Cerebellar nuclear complex (tissue), 1 donor: ENCODE measurements at places on chromosomes 2 and 18.

DNA sequence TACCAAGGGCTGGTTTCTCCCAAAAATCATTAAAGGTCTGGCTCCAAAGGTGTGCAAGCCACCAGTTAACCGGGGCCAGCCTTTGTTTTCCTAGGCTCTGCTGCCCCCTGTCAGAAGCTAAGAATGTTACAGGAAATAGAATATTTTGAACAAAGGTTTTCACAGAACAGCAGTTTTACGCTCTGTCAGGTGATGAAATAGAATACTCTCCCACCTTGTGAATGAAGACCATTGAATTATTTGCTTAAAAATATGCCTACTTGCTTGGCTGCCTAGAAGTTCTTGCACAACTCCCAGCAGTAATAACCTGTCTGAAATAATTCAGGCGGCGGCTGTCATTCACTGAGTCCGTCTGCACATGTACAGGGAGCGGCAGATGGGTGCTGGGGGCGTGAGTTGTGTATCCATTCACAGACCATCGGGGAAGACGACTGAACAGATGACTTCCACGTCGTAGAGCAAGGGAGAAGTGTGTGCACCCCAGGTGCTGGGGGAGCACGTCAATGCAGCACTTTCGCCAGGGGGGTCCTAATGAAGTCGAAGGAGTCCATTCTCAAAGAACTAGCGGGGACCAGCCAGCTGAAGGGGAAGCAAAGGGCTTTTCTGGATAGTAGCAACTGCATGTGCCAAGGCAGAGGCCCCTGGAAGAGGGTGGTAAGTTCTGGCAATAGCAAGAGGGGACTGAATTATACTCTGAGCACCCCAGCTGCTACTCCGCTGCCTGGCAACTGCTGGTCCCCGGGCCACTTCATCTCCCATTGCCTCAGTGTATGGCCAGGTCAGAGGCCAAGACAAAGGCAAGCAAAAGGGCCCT is 56.1 kb downstream of the SF3B1 start:
- DNase-seq, result peak; percentile 65

- DNase-seq, result no peak
Measured at GRCh38 chr2:27967076-27967475, 76.5 kb downstream of the BABAM2 start.

DNA sequence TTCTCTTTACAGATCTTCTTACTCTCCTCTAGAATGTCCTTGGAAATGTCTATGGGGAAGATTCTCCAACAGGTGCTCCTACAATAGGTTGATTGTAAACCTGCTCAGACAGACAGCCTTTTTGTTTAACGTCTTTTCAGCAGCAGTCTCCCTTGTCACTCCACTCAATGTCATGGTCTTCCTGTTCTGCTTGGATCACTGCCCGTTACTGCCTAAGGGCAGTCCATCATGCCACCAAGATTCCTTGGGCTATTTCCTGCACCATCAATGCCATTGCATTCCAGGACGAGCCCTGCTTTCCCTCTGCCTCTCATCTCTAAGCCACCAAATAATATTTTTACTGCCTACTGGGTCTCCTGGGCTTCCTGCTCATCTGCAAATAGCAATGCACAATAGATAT is 97.4 kb upstream of the GALNT5 start:
- no peak for DNase-seq

DNA sequence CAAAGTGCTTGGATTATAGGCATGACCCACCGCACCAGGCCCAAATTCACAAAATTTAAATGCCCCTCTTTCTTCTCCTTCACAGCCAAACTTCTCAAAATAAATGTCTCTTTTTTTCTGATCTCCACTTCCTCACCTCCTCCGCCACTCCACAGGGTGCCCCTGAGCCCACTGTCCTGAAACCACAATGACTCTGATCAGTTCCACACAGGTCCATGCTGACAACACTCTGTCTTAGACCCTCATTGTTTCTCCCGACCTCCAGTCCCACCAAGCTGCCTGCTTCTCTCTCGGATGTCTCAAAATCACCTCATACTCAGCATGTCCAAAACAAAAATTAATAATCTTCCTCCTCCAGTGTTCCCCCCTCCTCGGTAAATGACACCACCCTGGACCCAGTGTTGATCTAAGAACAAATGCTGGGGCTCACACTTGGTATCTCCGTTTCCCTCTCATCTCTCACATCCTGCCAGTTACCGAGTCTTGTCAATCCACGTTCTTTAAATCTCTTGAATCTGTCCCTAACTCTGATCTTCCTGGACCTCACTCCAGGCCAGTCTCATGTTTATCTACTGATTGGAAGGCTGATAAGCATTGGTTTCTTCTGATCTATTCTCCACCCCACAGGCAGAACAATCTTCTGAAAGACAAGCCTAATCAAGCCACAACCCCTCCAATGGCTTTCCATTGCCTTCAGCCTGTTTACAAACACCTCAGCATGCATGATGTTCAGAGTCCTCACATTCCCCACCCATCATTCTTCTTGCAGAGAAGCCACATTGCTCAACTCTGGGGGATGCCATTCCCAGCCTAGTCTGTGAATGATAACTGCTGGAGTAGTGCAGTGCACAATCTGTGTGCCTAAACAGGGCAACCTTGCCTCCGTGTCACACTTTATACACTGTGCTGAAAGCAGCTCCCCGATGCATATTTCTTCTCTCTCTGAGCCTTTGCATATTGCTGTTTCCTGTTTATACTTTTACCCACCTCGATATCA is 12.4 kb upstream of the ANKRD44 start:
- DNase-seq, result no peak

GRCh38 chr2:71720596-71721361 is 267.4 kb downstream of the DYSF start:
- DNase-seq, result no peak

DNA sequence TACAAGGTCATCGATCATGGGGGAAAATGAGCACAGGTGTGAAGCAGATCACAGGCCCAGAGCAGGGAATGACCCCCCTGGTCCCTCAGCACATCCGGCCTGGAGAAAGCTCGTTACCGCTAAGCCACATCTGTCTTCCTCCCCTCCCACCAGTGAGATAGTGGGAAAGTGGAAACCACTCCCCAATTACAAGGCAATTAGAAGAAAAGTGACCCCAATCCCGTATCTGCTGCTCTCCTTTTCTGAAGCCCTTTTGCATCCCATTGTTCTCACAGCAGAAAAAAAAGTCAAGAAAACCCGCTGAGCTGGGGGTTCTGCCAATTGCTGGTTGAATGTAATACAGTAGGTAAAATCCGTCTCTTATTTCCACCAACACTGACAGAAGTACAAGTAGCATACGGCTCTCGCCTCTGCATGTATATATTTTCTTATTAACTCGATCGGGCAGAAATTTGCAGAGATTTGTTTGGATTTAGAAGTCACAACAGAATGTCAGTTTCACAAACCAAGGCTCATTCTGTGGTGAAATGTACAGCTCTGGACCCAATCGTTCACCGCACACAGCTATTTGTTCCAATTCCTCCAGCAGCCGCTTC is 287.0 kb downstream of the TCF4 start:
- no peak for DNase-seq

GRCh38 chr18:48068916-48069445 is 138.5 kb upstream of the SMAD2 start:
- DNase-seq, result no peak

GRCh38 chr2:187453078-187453641 is 5.1 kb upstream of the CALCRL start:
- DNase-seq, result no peak

GRCh38 chr2:216257089-216257488 is 115.2 kb downstream of the MARCHF4 start:
- no peak for DNase-seq

- DNase-seq, result no peak
Measured at GRCh38 chr2:180621941-180622918, 358.2 kb upstream of the UBE2E3 start.

- DNase-seq, result no peak
Measured at GRCh38 chr2:43438858-43439655, 156.8 kb downstream of the THADA start.
